Activated effector memory CD4-positive, alpha-beta T cell treated with Interleukin-2 at 50 U/mL for 16 hours (primary cell): ENCODE measurements at places on chromosomes 11 and 22.

- no peak for DNase-seq
Observed at GRCh38 chr22:16806401-16806800, 18.8 kb downstream of the XKR3 start.

DNA sequence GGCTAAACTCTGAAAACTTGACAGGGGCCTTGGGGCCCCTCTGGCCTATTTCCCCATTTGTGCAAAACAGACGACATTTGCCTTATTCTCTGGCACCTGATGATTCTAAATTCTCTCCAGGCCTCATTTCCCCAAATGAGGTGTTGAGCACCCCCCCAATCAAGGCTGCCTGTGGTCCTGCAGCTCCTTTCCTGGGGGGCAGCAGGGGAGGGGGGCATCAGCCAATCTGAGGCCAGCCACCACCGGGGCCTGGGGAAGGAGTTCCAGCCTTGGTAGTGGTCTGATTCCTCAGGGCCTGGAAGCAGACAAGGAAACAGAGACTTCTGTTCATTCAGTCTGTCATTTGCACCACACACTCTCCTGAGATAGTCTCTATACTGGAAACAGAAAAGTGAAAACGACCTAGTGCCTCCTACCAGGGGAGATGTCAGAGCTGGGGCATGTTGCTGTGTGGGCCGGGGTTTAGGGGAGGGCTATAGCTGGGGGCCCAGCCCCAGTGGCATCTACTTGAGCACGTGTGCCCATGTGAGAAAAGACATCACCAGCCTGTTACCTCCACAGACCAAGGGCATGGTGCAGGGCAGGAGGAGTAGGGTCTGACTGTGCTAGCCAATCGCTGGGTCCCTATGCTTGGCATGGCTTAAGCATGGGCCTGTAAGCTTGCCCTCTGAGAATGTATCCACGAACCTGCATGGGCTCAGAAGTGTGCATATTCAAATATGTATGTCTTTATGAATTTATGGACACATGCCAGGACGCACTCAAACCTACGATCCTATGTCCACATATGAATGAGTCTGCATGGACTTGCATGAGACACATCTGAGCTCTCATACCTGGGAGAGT lies 1.8 kb upstream of the TPBGL start:
- DNase-seq: no peak

GRCh38 chr11:43921561-43922294 lies 20.7 kb upstream of the C11orf96 start:
- DNase-seq: no peak

DNA sequence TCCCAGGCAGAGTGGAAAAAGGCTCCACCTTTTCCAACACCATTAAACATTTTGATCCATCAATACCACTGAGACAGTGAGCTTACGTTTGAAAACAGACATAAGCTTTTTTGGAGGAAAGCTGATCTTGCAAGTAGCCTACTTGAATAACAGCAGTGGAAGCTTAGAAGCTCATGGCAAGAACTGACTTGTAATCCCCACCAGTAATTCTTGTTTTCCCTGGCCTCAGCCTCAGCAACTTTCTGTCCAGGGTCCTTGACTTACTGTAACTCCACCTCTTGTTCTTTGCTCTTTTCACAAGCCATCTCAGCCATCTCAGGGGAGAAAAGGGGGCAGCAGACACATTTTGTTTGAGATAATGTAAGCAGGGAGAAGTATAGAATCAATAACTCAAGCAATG lies 12.3 kb upstream of the MPZL2 start:
- DNase-seq: no peak

DNA sequence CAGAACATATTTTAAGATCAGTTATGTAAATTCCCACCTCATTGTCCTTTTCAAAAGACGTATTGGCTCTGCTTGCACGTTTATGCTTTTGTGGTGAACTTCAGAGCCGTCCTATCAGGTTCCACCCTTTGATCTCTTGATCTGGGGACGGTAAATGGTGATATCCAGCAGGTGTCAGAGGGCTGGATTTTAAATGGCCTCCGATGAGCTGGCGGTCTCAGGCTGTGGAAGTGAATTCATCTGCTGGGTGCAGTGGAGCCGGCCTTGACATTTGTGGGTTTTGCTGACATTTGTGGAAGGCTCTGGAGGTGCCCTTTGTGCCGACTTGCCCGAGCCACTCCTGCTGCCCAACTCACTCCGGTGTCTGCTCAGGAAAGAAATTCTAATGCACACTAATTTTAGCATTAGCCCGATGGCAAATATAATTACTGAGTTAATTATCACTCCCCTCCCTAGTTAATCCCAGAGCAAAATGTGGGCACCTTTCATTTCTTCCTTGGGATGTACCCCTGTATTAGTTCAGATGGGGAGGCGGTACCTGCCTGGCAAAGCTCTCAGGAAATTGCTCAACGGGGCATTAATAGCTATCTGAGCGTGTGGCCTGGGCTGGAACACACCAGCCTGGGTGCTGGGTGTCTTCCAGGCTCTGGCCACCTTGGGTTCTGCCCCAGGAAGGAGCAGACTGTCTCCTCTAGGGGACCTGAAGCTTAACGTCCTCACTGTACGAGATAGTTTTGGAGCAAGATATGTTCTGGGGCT lies 9.1 kb downstream of the LRP5 start:
- no peak for DNase-seq

- DNase-seq: no peak
Observed at GRCh38 chr11:995044-995751, 41.3 kb downstream of the MUC6 start.

DNA sequence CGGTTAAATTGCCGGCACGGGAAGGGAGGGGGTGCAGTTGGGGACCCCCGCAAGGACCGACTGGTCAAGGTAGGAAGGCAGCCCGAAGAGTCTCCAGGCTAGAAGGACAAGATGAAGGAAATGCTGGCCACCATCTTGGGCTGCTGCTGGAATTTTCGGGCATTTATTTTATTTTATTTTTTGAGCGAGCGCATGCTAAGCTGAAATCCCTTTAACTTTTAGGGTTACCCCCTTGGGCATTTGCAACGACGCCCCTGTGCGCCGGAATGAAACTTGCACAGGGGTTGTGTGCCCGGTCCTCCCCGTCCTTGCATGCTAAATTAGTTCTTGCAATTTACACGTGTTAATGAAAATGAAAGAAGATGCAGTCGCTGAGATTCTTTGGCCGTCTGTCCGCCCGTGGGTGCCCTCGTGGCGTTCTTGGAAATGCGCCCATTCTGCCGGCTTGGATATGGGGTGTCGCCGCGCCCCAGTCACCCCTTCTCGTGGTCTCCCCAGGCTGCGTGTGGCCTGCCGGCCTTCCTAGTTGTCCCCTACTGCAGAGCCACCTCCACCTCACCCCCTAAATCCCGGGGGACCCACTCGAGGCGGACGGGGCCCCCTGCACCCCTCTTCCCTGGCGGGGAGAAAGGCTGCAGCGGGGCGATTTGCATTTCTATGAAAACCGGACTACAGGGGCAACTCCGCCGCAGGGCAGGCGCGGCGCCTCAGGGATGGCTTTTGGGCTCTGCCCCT lies 529 bp upstream of the CCND1 start:
- DNase-seq: no peak

GRCh38 chr11:44746894-44747293 lies 20.1 kb downstream of the TSPAN18 start:
- DNase-seq: no peak
